ENCODE measurements at places on chromosomes 5 and 9.
A peak's percentile ranks its signal among the peaks of the same experiment; 100 is the strongest.

GRCh38 chr5:83374547-83374946, 97.0 kb upstream of the VCAN start:
- no peak for DNase-seq

- DNase-seq = no peak
These were observed 85.1 kb downstream of the GIN1 start for GRCh38 chr5:103034662-103035392.

- no peak for DNase-seq
These were observed 257.5 kb downstream of the GADD45G start for GRCh38 chr9:89862316-89862715.

DNA sequence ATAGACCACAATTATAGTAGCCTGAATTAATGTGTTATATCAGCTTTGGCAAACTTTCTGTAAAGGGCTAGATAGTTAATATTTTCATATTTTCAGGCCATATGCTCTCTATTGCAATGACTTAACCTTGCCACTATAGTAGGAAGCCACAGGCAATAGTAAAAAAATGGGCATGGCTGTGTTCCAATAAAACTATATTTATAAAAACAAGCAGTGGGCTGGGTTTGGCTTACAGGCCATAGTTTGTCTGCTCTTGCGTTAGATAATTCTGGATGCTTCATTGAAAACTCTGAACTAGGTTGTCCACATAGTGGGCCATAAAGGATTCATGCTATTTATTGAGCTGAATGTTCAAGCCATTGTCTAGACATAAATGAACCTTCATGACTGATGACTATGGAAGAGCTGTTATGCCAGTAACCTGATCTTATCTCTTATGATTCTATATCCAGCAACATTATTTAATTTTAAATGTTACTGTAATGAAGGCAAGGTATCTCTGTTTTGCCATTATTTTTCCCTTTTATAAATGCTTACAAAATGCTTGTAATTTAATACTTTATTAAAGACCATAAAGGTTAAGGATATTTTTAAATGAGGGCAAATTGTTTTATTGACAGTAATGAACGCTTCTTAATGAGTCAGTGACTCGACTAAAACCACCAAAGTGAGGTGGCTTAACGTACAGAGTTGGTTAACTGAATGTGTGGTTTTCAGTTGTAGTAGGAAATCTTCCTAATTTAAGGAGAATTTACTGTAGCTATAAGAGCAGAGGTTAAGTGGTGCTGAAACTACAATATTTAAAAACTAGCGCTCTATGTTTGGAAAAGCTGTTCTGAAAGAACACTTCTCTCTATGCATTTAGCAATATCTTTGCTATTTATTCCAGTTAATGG, 560.6 kb downstream of the PRR16 start:
- DNase-seq = no peak

DNA sequence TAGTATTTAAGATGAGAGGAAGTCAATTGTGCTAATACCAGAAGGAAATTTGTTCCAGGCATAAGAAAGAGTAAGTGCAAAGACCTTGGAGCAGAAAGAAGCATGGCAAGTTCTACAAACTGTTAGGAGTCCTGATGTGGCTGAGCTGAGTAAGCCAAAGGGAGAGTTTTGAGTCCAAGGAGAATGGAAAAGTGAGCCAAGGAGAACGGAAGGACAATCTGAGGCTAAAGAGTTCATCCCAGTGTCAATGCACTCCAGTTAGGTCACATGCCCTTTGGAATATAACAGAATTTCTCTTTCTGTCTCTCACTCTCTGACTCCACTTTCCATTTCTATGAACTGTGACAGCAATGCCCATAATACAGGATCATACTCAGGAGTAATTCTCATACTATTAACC, 224.7 kb downstream of the CAAP1 start:
- DNase-seq = no peak

DNA sequence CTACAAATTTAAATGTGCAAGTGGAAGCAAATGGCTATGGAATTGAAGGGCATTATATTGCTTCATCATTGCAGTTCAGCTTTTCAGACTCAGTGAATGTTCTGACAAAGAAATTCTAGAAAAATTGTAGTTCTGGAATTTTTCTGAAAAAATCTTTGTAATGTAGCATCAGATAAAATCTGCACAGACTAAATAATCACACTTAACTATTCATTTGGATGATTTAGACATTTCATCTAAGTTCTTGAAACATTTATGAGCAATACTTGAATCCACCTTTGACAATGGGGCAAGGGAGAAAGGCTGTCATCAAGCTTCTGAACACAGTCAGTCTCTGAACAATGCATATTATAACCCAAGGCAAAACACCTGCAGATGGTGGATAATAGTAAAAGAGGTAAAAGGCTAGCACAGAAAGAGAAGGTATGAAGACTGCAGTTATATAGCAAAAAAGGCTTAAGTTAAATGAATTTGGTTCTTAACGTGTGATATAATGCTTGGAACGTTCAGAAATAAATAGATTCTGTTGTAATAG, 1352.0 kb upstream of the NUDT12 start:
- DNase-seq = no peak

GRCh38 chr5:40521108-40521785, 158.5 kb upstream of the PTGER4 start:
- DNase-seq = no peak

- DNase-seq = no peak
These were observed 262.7 kb downstream of the YTHDC2 start for GRCh38 chr5:113776168-113776567.

- no peak for DNase-seq
These were observed 70.7 kb upstream of the SLC25A51 start for GRCh38 chr9:37974506-37975173.

DNA sequence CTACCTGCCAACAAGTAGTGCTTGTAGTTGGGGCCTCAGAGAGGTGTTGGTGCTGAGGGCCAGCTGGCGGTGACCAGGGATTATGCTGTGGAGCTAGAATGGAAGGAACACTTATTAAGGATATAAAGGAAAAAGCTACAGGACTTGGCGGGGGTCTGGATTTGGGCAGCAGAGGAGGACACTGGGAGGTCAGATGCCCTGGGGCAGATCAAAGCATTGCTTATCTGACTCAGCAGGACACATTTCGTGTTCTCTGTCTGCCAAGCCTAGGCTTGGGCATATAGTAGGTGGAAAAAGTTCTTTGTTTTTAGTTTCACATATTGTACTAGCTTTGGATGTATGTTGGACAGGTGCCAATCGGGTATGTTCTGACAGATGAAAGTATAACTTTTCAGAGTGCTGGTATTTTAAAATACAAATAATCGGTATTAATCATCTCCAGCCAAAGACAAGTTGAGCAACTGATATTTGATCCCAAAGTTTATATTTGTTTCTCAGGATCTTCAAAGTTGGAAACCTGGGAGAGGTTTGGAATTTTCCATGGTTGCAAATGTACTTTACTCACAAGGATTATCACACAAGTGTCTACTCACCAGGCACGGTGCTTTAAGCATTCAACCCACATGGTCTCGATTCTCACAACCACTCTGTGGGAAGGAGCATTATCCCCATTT, 69.4 kb downstream of the IQGAP2 start:
- DNase-seq = no peak

DNA sequence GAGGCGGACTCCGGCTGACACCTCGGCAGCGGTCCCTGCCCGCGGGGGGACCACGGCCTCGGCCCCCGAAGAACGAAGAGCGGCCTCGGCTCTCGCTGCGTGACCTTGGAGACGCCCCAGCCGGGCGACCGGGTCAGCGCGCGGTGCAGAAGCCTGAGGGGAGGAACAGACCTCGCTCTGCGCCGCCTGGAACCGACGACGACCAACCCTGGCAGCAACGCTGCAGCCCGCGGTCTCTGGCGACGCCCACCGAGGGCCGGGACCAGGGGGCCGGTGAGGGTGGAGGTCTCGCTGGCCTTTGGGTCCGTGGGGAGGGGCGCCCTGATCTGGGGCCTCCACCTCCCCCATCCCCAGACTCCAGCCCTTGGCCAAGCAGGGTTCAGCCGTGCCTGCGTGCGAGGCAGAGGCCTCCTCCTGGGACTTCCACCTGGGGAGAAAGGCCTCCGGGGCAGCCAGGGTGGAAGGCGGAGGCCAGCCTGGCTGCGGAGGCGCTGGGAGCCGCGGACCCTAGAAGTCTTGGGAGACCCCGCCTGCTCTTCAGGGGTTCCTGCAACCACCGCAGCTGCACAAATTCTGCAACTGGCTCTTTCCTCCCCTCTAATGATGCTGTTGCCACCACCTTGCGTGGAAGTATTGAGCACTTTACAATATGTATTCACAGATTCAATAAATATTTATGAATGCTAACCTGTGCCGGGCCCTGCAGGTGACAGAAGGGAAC, 44.3 kb upstream of the SLC12A7 start:
- DNase-seq = no peak

DNA sequence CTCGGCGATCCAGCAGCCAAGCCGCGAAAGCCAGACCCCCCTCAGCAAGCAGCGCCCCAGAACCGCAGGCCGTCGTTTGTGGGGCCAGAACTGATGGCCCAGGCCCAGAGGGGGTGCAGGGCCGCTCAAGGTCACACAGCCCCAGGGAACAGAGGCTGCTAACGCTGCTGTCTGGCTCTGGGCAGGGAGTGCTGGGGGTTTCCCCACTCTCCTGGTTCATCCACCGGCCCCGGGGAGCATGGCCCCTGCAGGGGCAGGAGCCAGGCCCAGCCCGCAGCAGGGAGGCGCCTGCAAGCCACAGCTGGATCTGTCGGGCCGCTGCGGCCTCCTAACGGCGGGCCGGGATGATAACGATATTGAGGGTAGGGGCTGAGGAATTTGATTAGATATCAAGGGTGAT, 64.8 kb upstream of the IGFBPL1 start:
- DNase-seq = no peak

- DNase-seq = no peak
These were observed 712.1 kb downstream of the CDH9 start for GRCh38 chr5:26326153-26326759.

DNA sequence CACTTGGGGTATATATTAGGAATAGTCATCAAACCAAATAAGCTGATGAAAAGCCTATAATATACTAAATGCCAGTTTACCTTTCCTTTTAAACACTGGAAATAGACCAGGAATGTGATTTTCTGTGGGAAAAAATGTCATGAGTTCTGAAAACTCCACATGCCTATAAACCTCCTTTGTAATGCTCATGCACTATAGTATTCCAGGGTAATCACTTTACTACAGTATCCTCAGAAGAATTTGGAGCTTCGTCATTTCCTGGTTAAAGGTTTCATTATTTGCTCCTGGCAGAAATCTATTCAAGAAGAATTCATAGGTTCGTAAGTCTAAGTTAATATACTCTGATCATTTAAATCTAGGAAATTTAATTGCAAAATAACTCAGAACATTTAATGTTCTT, 1076.7 kb upstream of the DMAC1 start:
- no peak for DNase-seq

DNA sequence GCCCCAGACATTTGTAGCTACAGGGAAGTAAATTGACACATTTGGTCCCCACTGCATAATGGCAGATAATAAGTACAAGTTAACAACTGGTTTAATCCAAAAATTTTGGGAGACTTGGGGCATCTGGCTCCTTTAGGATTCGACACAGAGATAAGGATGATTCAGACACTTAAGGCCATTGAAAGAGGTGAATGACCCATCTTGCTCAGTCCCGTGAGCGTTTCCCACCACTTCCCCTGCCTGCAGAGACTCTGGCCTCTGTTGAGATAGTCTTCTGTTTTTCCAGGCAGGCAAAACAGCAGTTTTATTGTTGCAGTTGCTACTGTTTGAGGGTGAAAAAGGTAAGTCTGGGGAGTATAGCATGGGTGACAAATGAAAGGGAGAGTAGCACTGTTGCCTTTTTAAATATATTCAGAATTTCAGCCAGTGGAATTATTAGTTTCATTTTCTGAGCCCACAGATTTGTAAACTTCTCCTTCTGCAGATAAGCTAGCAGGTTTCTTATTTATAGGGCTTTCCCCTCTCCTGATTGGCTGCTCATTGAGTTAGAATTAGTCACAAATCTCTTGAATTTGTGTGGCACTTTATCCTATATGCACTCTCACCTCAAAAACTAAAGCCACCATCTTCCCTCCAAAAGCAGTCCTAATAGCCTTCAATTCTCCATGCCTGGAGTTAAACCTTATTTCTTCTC, 19.3 kb downstream of the ACO1 start:
- no peak for DNase-seq

- DNase-seq = peak; percentile 99
These were observed 57.3 kb downstream of the GADD45G start for GRCh38 chr9:89661956-89662717.

DNA sequence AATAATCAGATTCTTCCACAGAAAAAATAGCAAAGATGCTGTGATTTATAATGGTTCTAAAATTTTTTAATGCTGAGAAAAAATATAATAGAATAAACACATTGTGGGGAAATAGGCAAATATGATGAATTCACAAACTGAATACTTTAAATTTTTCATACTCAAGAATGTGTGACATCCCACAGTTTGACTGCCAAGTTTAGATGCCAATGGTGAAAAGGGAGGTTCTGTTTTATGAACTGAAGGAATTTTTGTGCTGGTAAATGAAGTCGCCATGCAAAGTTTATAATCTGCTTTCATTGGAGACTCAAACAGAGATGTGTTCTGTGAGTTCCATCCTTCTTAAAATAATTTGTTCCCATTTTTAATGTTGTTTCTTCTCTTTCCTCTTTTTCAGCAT, 367.5 kb upstream of the ADAMTS16 start:
- no peak for DNase-seq

DNA sequence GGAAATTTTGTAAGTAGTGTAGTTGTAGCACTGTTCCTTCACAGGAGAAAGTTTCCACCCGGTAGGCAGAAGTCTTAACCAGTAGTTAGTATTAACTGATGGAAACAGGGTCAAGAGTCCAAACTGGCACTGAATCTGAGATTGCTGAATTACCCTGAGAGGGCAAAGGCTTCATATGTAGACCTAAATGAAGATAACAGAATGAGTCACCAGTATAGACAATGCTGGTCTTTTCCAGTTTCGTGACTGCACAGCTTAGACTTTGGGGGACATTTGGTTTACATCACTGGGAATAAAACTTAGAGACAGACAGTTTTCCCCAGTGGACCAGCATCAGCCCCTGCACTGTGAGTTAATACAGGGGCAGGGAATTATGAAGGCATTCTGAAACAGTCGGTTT, 60.5 kb downstream of the PCSK5 start:
- no peak for DNase-seq

DNA sequence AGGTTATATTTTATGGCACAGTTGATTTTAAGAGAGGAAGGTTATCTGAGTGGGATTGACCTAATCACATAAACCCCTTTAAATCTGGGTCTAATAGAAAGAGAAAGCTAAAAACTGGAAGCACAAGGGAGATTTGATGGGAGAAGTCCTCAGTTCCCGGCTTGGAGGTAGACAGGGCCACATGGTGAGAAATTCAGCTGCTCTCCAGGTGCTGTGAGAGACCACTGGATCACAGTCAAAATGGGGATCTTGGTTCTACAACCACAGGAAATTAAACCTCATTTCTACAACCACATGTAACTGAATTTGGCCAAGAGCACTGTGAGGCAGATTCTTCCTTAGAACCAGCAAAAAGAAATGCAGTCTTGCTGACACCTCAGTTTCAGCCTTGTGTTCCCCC, 2352.7 kb downstream of the MAT2B start:
- DNase-seq = no peak

- no peak for DNase-seq
These were observed 5.5 kb upstream of the LYSMD3 start for GRCh38 chr5:90534922-90535321.
